ENCODE measurements at places on chromosomes 3 and 15. TPM values are rescaled to one million over a fixed set of nuclear protein-coding genes. Genes with fewer than 3 reads are reported as not detected.

The SHC4 gene
- 26.4 TPM for total RNA-seq

The RCN2 gene
- total RNA-seq, result 39.9 TPM

DNA sequence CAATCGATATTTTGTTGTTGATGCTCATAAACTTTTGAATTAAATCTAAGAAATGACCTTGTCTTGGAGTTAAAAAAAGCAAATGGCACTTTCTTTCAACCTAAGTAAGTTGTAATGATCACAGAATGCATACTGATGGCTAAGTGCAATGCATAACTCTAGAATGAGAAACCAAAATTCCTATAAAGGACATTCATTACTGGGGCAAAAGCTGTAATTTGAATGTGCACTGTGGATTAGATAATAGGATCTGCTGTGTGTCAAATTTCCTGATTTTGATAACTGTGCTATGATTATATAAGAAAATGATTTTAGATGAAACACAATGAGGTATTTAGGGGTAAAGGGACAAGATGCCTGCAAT, 14.3 kb downstream of the SIAH2 start:
- H3K4me3 ChIP-seq, result peak overlapping the region; percentile 6
- H3K36me3 ChIP-seq, result peaks cover 72% of the 10 kb centered on the region
- peaks cover 87% of the 10 kb centered on the region for H3K4me1 ChIP-seq
- no peak for DNase-seq
- no peaks in the 10 kb centered on the region for H3K27me3 ChIP-seq
- H3K27ac ChIP-seq, result peak overlapping the region; percentile 23

- H3K36me3 ChIP-seq, result no peaks in the 10 kb centered on the region
- peak; percentile 26 for DNase-seq
- peaks cover 8% of the 10 kb centered on the region for H3K4me1 ChIP-seq
- peaks cover 11% of the 10 kb centered on the region for H3K27me3 ChIP-seq
Measured at GRCh38 chr3:43638594-43639447, 17.0 kb upstream of the ANO10 start.

DNA sequence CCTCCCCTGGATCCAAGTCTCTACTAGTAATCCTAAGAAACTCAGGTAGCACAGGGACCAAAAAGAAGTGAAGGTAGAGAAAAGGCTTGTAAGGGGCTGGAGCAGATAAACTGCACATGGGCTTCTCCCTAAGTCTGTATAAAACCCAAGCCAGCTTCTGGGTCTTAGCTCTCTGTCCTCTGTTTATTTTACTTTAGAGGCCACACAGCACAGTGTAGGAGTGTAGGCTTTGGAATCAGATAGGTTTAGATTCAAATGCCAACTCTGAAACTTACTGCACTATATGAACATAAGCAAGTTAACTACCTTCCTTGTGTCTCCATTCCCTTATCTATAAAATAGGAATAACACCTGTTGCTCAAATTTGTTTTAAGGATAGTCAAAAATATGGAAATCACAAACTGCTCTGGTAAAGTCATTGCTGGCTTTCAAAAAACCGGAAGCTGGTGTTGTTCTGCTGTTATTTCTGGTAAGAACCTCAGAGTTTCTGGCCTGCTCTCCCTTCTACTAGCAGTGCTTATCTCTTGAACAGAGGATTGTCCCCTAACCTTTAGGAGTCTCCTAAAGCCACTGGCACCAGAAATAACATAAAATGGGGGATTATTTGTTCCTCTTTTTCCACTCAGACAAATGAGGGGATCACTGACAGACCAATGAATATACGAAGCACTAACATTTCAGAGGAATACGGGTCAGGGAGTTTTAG, 33.8 kb downstream of the PIK3R4 start:
- H3K27me3 ChIP-seq, result no peaks in the 10 kb centered on the region
- peaks cover 6% of the 10 kb centered on the region for H3K4me1 ChIP-seq
- no peak for DNase-seq
- no peak overlapping the region for H3K4me3 ChIP-seq
- peaks cover 34% of the 10 kb centered on the region for H3K36me3 ChIP-seq

DNA sequence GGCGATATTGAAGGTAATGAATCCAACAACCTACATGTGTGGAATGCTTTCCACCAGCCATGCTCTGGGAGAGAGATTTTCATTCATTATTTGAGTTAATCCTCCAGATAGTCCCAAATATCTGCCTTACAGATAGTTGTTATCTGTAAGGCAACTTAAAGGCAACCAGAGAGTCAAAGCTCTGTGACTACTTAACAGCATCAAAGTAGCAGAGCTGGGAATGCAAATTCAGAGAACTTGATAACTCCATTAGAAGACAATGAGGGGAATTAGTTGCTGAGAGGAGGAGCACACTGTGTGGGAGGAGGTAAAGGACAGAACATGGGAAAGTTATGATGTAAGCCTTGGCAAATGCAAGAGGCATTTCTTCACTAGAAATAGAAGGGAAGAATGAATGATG, 10.5 kb upstream of the CRBN start:
- no peaks in the 10 kb centered on the region for H3K36me3 ChIP-seq
- no peak overlapping the region for H3K27ac ChIP-seq
- DNase-seq, result no peak
- H3K27me3 ChIP-seq, result peaks cover 6% of the 10 kb centered on the region
- no peak overlapping the region for H3K4me3 ChIP-seq

- H3K36me3 ChIP-seq, result no peaks in the 10 kb centered on the region
- no peak overlapping the region for H3K4me3 ChIP-seq
- DNase-seq, result no peak
- H3K27me3 ChIP-seq, result peaks cover 17% of the 10 kb centered on the region
- H3K4me1 ChIP-seq, result peaks cover 18% of the 10 kb centered on the region
Measured at GRCh38 chr3:9244495-9245183, 4.8 kb downstream of the SRGAP3 start.
